IPS-NIHi11 (cell line): ENCODE measurements at places on chromosomes 1 and 21.

- no peak for DNase-seq
Measured at GRCh38 chr1:197144570-197145325, 1.7 kb downstream of the ASPM start.

DNA sequence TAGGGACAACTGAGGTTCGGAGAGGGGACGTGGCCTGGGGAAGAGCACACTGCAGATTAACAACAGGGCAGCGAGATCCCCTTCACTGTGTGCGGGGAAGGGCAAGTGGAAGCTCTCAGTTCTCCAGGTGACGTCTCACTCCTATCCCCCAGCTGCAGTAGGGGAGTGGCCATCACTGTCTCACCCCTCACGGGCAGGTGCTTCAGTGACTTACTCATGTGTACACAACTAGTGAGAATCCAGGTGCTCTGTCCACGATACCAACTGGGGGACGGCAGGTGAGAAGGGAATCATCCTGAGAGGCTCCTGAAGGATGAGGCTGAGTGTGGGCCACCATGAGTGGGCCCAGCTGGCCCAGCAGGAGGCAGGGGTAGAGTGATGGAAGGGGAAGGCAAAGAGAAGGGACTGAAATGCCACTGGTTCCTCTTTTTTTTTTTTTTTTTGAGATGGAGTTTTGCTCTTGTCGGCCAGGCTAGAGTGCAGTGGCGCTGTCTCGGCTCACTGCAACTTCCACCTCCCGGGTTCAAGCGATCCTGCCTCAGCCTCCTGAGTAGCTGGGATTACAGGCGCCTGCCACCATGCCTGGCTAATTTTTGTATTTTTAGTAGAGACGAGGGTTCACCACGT lies 25.9 kb downstream of the RHBG start:
- DNase-seq: no peak

- DNase-seq: no peak
Measured at GRCh38 chr1:42936309-42937078, 22.2 kb downstream of the SLC2A1 start.

GRCh38 chr1:192866241-192866868 lies 57.5 kb downstream of the RGS2 start:
- DNase-seq: no peak

DNA sequence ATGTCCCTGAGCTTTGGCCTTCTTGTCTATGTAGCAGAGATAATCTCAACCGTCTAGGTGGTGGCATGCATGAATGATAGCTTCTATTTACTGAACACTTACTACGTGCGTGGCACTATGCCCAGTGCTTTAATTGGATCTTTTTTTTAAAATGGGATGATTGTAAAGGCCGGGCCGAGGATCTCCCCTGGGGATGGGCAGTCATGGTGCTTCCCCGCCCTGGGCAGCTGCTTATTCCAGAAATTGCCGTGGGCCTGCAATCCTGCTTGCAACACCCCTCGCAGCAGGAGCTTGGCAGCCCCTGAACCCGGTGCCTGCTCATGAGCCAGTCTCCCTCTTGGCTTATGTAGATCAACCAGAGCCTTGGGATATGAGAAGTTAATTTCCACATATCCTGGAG lies 360.7 kb downstream of the CAMTA1 start:
- no peak for DNase-seq

DNA sequence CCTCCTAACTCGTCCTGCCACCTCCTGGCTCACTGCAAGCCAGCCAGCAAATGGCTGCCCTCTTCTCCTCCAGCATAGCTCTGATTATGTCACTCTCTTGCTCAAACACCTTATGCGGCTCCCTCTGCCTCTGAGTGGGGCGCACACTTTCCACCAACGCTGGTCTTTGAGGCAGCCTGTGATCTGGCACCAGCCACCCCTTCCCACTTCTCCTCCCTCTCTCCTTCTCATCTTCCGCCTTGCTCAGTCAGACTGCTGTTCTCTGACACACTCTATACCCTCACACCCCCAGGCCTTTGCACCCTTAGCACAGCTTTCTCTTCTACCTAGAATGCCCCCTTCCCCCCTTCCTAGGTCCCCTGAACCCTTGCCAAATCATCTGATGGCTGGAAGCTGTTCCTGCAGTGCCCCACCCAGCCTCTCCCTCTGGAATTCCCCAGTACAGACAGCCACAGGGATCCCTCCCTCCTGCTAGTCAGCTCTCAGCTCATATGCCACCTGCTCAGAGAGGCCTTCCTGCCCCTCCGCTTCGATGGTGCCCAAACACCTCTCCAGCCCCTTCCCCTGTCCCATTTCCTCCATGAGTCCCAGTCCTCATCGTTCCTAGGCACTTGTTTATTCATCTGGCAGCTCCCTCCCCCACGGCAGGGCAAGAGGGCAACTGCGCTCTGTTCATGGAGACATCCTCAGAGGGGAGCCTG lies 21.7 kb upstream of the PEF1 start:
- no peak for DNase-seq
